Activated CD8-positive, alpha-beta memory T cell treated with anti-CD3 and anti-CD28 coated beads for 24 hours (primary cell): ENCODE measurements at places on chromosomes 16 and 17.

- no peak for DNase-seq
Measured at GRCh38 chr17:65027305-65027704, 29.2 kb downstream of the GNA13 start.

DNA sequence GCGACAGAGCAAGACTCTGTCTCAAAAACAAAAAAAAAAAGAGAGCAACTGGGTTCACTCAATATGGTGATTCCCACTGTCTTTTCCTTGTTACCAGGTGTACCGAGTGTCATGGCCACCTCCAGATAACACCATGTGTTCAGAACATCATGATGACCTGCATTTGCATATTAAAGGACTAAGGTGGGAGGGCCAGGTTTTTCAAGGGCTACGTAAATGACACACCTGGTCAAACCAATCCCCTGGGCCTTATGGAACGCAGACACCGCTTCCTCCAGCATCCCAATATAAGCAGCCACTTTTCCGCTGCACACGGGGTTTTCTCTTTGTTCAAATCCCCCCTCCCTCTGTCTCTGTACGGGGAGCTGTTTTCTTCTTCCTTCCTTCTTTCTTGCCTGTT lies 29.3 kb downstream of the WSCD1 start:
- no peak for DNase-seq

- no peak for DNase-seq
Measured at GRCh38 chr16:88406096-88407041, 23.6 kb downstream of the ZNF469 start.

- DNase-seq, result peak; percentile 38
Measured at GRCh38 chr16:21263640-21264570, 14.2 kb downstream of the CRYM start.

- DNase-seq, result no peak
Measured at GRCh38 chr17:36876966-36877365, 60.3 kb upstream of the LHX1 start.

DNA sequence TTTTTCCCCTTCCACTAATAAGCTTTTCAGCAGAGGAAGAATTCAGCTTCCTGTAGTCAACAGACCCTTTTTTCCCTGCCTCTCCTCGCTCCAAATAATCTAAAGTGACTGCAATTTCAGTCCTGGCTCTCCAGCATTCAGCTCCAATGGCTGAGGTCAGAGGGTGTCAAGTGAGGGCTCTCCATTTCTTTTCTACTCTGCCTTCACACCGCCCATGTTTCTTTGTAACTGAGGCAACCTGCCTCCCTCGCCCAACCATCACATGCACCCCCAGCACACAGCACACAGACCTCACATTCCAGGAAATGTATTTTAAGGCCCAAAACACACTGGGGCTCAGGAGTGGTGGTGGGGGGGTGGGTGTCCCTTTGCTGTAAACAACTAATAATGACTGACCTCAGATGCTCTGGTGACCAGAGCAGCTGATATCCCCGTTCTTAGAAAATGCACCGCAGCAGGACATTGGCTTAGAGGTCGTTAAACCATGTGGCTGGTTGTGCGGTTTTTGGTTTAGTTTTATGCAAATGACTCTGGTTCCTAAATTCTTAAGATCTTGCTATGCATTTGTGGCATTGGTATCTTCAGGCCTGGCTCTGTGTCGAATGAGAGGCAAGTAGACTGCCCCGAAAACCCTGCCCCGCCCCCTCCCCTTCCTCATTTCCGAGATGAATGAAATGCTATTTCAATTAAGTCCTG lies 203.6 kb downstream of the ZFHX3 start:
- no peak for DNase-seq

DNA sequence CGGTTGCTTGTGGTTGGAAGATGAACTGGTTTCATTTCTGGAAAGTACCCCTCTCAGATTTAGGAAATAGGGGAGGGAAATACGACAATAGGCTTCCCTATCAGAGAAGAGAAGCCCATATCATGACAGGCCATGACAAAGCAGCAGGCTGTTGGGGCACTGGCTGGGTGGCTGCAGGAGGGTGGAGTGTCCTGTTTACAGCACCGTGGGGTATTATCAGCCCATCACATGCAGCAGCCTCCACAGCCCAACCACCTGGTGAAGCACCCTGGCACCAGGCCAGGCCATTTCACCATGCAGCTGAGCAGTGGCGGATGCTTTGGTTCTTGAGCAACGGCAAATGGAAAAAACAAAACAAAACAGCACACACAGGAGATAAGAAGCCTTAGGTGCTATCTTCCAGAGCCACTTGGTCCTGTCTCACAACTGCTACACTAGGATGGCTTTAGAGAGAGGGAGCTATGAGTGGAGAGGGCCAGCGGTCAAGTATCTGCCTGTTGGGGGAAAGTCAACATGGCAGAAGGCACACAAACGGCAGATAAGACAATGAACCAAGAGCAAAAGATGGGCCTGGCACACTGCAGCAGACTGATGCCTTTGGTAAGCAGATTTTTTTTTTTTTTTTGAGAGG lies 24.2 kb downstream of the FAM117A start:
- DNase-seq, result peak; percentile 90
